ENCODE measurements at places on chromosomes 2 and 18.
A peak's percentile ranks its signal among the peaks of the same experiment; 100 is the strongest.

DNA sequence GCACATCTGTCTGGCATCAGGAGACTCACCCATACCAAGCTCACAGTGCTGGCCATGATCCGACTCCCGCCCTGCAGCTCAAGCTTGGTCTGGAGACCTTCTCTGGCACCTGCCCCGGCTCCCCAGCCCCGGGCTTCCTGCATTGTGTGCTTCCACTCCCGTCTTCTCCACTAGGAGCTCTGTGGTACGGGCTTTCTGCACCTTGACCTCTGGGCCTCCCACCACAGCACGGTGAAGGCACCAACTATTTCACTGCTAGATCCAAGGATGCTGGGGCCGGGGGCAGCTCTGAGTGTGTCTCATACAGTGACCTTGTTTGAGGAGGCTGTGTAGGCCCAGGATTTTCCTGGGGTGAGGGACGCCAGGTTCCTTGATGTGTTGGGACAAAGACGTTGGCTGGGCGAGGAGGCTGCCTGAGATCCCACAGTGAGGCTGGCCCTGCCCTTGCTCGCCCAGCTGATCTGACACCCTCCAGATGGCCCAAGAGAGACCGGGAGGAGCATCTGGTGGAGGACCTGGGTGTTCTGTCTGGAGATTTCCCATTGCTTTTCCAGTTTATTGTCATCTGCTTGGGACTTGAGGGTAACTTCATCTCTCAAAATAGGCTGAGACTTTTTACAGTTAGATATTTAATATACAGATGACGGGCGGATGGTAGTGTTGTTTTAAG, 64.0 kb downstream of the HPCAL1 start:
- DNase-seq = no peak

- DNase-seq = peak; percentile 5
Observed at GRCh38 chr2:238912916-238913875, 65.3 kb downstream of the TWIST2 start.

DNA sequence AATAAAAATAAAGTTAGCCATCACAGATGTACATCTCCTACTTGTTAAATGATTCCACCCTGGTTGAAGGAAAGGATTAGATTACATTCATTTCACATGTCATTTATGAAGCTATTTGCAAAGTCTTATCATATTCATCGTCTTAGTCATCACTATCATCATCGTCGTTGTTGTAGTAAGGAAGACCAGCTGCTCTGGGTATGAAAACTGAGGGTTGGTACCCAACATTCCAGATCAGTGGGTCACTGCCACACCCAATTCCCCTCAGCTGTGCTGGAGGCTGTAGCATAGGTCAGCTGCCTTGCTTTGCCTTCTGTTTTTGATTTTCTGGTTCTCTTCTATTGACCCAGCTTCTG, 20.9 kb upstream of the CCBE1 start:
- DNase-seq = no peak

DNA sequence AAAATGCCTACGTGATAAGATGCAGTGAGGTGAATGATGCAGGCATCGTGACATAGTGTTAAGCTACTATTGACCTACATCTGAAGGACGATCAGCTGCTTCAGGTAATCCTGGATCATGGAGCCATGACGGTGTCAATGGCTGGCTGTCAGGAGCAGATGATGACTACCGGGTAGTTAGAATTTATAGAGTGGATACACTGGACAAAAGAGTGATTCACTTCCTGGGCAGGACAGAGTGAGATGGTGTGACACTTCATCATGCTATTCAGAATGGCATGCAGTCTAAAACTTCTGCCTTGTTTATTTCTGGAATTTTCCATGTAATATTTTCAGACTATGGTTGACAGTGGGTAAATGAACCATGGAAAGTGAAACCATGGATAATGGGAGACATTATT, 29.5 kb downstream of the METTL8 start:
- DNase-seq = no peak

DNA sequence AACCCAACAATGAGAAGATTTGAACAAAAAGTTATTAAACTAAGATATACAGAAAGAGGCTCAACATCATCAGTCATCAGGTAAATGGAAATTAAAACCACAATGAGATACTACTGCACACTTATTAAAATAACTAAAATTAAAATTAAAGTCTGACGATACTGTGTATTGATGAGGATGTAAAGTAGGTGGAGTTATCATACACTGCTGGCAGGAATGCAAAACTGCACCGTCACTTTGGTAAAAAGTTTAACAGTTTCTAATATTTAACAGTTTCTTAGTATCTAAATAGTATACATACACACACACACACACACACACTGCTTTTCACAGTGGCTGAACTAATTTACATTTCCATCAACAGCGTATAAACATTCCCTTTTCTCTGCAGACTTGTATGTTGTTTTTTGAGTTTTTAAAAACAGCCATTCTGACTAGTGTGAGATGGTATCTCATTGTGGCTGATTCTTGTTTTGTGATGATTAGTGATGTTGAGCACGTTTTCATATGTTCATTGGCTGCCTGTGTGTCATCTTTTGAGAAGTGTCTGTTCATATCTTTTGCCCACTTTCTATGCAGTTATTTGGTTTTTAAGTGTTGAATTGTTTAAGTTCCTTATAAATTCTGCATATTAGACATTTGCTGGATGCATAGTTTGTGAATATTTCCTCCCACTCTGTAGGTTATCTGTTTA, 726.9 kb upstream of the CHAC2 start:
- no peak for DNase-seq

DNA sequence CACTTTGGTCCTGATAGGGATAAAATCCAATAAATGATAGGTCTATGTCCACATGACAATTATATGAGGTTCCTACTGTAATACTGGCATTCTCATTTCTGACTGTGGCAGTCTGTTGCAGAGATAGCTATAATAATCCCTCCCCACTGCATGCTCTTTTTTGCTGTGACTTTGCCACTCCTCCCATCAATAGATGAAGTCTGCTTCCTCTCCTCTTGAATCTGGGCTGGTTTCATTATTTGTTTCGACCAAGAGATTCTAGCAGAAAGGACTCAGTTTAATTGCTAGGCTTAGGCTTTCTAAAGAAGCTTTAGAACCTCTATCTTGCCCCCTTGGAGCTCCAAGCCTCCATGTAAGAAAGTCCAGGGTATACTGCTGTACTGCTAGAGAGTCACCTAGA, 23.3 kb upstream of the CREB1 start:
- DNase-seq = no peak

GRCh38 chr2:69717861-69718273, 24.1 kb upstream of the ANXA4 start:
- no peak for DNase-seq

GRCh38 chr2:150705357-150705756, 217.9 kb upstream of the RND3 start:
- no peak for DNase-seq

GRCh38 chr18:3216987-3217386, 2.8 kb downstream of the MYOM1 start:
- DNase-seq = no peak

GRCh38 chr2:130387071-130387400, 31.2 kb downstream of the PTPN18 start:
- DNase-seq = no peak

DNA sequence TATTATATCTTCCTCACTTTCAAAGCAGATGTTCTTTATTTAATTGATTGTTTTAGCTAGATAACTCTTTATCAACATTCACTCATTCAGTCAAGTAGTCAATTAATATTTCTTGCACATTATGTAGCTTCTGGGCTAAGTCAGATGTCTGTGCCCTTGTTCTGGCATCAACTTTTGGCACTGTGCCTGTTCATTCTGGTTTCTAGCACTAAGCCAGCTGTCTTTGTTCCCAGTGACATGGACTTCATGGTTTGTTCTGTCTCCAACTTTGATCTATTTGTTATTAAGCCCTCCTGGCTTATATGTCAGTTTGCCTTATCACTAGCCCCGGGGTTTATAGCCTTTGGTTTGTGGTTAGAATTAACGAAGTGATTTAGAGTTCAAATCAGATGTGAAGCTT, 247.9 kb upstream of the SYT4 start:
- no peak for DNase-seq

- DNase-seq = no peak
Observed at GRCh38 chr2:156908825-156909224, 348.7 kb upstream of the GALNT5 start.

DNA sequence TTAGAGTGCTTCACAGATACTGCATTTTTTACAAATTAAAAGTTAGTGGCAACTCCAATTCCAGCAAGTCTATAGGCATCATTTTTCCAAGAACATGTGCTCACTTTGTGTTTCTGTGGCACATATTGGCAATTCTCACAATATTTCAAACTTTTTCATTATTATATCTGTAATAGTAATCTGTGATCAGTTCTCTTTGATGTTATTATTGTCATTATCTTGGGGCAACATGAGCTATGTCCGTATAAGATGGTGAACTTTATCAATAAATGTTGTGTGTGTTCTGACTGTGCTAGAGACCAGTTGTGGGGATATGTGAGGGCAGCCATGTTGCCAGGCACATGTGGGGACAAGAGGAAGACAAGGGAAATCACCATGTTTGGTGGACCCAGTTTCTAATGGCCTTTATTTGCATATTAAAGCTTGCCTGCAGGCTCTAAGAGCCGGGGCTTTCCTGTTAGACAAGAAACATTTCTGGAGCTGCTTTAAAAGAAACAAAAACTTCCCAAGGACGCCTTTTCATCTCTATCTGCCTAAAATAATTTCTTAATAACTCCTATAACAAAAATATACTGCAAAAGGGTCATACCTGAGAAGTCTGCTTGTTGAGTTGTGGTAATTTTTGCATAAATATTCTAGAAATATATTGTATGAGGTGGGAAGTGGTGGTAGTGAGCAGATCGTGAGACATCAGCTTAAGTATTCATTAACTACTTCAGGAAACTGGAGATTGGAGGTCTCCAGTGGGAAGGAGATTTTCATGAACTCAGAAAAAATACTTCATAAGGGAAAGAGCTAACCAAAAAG, 37.2 kb downstream of the KYNU start:
- DNase-seq = no peak

GRCh38 chr2:108594982-108595464, 60.8 kb downstream of the LIMS1 start:
- DNase-seq = no peak

DNA sequence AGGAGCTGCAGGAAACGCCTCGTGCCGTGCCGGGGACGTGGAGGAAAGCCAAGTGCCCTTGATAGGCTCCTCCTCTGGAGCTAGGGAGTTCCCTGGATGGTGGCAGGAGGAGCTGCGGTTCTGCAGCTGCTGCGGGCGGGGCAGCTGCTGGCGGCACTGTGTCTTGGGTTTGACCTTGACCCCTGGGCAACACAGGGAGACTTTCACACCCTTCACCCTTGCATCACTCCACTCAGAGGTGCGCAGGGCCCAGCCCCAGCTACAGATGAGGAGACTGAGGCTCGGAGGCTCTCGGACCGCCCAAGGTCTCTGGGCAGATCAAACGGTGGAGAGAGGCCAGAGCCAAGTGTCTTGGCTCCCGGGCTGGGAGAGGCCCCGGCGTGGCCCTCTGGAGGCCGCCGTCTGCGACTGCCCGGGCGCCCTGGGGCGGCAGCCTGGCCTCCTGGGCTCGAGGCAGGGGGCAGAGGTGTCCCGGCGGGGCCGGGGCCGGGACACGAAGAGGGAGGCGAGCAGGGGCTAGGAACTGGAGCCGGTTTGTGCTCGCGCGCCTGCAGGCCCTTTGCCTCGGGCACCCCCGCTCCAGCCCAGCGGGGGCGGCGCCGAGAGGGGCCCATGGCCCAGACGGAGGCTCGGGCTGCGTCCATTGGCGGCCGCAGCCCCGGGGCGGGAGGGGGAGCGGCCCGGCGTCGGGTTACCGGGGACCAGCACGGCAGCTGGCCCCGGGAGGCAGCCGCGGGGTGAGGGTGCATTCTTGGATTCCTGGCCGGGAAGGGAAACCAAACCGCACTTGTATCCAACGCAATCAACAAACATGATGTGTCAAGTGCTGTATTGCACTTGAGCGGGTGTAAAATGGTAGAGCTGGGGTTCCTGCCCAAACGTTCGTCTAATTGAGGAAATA, 129.6 kb upstream of the SLC1A4 start:
- peak; percentile 37 for DNase-seq

GRCh38 chr2:10434886-10435819, 13.0 kb downstream of the ODC1 start:
- peak; percentile 60 for DNase-seq

GRCh38 chr2:31828891-31829290, 181.9 kb downstream of the MEMO1 start:
- no peak for DNase-seq

- no peak for DNase-seq
Observed at GRCh38 chr18:32542221-32542798, 71.6 kb upstream of the GAREM1 start.

DNA sequence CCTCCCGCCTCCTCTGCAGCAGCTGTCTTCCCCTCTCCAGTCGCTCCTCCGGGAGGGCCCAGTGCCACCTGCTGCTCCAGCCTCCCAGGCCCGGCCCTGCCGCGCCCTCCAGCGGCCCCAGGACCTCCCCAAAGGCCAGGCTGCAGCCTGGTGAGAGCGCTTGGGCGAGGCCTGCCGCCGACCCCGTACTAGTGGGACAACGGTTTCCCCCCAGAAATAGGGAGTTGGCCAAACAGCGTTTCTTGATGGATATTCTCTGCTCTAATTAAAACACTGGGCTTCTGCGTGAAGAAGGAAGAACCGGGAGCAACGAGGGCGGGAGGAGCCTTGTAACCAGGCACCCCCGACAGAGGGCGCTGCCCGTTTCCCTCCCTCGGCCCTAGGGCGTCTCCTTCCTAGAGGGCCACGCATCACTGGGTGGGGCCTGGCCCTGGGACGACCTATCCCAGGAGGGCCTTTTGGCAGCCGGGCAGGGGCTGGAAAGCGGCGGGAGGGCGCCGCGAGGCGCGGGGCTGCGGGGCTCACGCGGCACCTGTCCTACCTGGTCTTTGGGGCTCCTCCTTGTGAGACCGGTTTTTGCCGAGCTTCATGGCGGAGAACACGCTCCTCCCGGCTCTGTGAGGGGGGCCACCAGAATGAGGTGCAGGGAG, 25.4 kb upstream of the OTOF start:
- peak; percentile 73 for DNase-seq

DNA sequence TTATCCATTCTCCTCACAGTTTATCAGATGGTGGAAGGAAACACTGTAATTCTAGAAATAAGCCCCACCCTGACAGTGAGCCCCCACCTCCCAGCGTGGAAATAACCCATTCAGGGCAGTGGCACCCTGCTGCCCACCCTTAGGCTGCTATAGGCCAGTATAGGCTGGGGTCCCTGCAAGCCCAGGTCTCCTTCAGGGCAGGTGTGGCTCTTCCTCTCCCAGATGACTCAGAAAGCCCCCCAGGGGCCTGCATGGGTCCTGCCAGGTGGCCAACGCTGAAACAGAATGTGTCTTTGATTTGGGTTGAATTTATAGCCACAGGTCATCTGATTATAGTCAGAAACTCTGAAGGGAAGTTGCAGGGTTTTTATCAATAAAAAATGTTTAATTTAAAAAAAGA, 136.4 kb downstream of the SH3RF3 start:
- no peak for DNase-seq

GRCh38 chr2:166127217-166128155, at the start of gene SCN1A:
Gene SCN1A, minus strand, starts transcription at chr2:166128020. Its CDS starts 54,399 bp downstream, at chr2:166073621.
- DNase-seq = peak; percentile 36

- no peak for DNase-seq
Observed at GRCh38 chr2:86213699-86214502, 14.6 kb downstream of the MRPL35 start.

DNA sequence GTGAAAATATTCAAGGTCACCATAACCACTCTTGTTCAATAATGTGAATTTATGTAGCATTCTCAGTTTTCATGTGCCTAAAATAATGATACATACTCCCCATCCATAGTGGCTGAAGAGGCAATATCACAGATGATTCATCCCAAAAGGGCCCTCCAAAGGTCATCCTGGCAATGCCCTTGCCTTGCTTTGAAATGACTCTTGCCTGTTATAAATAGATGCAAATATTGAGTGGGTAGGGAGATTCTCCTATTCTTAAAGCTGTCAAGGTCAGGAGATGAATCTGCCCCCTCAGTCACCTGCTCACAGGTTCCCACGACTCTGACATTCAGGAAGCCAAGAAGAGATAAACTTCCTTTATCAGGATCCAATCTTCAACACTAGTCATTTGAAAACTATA, 490.5 kb downstream of the TNS1 start:
- DNase-seq = no peak

Data from posterior cingulate gyrus (tissue), 11 donors.